ENCODE measurements at places on chromosomes 12 and 14. TPM values are rescaled to one million over a fixed set of nuclear protein-coding genes. Genes with fewer than 3 reads are reported as not detected.

DNA sequence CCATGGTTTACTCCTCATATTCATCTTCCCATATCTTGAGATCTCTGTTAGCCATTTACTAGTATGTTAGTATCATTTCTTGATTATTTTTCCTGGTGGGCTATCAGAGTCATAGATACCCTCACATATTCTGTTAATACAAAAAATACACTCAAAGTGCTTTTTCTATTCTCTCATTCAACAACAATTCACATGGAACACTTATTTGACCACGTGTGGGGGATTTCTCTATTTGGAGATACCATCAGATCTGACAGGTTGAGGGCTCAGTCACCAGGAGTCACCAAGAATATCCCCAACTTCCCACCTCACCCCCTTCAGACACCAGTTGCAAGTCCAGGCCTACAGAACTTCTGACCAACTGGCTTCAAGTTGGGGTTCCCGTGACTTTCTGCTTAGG, 51.9 kb upstream of the A2ML1 start:
- H3K4me1 ChIP-seq, result peaks cover 3% of the 10 kb centered on the region
- H3K27ac ChIP-seq, result no peak overlapping the region
- no peak for DNase-seq
- no peak overlapping the region for H3K4me3 ChIP-seq

DNA sequence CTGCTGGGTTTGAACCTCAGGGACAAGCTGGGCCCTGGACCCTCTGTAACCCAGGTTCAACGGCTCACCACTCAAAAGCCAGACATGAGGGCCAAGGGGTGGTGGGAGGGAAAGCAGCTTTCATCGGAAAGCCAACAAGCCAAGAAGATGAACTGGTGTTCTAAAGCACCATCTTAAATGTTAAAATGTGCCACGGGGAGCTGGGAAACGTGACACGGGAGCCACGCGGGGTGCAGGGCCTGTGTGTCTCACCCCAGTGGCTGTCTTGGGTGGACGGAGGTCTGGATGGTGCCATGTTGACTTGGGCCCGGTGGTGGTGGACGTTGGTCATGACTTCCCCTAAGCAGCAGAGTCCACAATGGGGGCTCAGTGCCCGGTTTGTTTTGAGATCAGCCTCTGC, 97.7 kb upstream of the SFSWAP start:
- H3K27me3 ChIP-seq, result no peaks in the 10 kb centered on the region
- no peaks in the 10 kb centered on the region for H3K36me3 ChIP-seq
- H3K4me3 ChIP-seq, result no peak overlapping the region
- no peak for DNase-seq
- H3K27ac ChIP-seq, result no peak overlapping the region

DNA sequence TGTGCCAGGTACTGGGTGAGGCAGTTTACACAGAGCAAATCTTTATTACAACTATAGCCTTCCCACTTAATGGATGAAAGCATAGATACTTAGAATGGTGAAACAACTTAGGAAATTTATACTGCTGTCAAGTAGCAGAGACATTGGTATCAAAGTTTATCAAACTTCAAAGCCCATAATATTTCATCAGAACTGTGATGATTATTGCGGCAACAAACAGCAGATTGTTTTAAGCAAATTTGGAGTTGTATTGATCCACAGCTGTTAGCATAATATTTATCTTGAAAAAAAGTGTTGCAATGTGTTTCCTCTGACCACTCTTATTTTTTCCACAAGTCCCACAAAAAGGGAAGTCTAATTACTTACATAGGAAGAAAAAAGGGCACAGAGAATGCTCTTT, 2.0 kb upstream of the SLCO1B3 start:
- DNase-seq, result no peak
- H3K36me3 ChIP-seq, result no peaks in the 10 kb centered on the region
- no peaks in the 10 kb centered on the region for H3K4me1 ChIP-seq
- H3K27me3 ChIP-seq, result no peaks in the 10 kb centered on the region
- no peak overlapping the region for H3K27ac ChIP-seq

The MGP gene
- 2,243 TPM for polyA plus RNA-seq

The MIP gene
- not detected for polyA plus RNA-seq

The GLT8D2 gene
- polyA plus RNA-seq, result 65.2 TPM

All from ovary (tissue), 10 donors.